Mononuclear cell (primary cell): ENCODE measurements at places on chromosomes 5 and 9. TPM values are rescaled to one million over a fixed set of nuclear protein-coding genes. Genes with fewer than 3 reads are reported as not detected.

The HRCT1 gene
- total RNA-seq, result not detected

The RFK gene
- 18.4 TPM for total RNA-seq

The PRPF4 gene
- total RNA-seq, result 15.4 TPM

The ST8SIA4 gene
- total RNA-seq, result 20.7 TPM

The IL3 gene
- total RNA-seq, result not detected

The SPINK5 gene
- not detected for total RNA-seq

The PHF24 gene
- total RNA-seq, result not detected

The IL5 gene
- total RNA-seq, result not detected

The NKD2 gene
- not detected for total RNA-seq

The PCDHB16 gene
- total RNA-seq, result not detected

The NDST1 gene
- total RNA-seq, result 13.0 TPM

The POC5 gene
- total RNA-seq, result 16.0 TPM

The REEP2 gene
- total RNA-seq, result not detected

The CER1 gene
- not detected for total RNA-seq

The BTNL8 gene
- total RNA-seq, result not detected

The CDKN2B-AS1 gene
- total RNA-seq, result 2.1 TPM

The FRRS1L gene
- total RNA-seq, result under 0.01 TPM

The IARS1 gene
- 87.9 TPM for total RNA-seq

The LAMC3 gene
- 0.73 TPM for total RNA-seq

The RASA1 gene
- total RNA-seq, result 12.0 TPM

The FAM78A gene
- 32.3 TPM for total RNA-seq

The SOX30 gene
- not detected for total RNA-seq

The C5orf15 gene
- 26.6 TPM for total RNA-seq

The SLC6A19 gene
- total RNA-seq, result not detected

The GALT gene
- 46.4 TPM for total RNA-seq

The CMBL gene
- 0.10 TPM for total RNA-seq

The STXBP1 gene
- 2.0 TPM for total RNA-seq

The TSSK1B gene
- 0.10 TPM for total RNA-seq
